ENCODE measurements at places on chromosomes 6 and 20. TPM values are rescaled to one million over a fixed set of nuclear protein-coding genes. Genes with fewer than 3 reads are reported as not detected.

The GATA5 gene
- not detected for total RNA-seq

The THBS2 gene
- total RNA-seq = 2.0 TPM

- no peak for DNase-seq
Measured at GRCh38 chr20:34891166-34892062, 15.0 kb downstream of the ACSS2 start.

DNA sequence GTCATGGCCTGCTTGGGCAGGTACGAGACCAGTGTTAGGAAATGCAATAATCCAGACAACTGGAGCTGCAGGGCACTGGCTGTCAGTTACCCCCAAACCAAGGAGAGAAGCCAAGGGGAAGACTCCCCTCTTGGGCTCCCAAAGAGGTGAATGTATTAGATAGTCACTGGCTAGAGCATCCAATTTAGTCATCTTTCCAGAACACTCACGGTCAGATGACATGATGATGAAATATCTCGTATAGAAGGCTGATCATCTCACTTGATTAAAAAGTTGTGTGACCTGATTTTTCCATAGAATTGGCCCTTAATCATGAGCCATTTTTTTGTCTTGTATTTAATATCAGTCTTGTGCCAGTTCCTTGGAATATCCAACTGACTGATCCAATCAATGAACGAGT, 40.7 kb downstream of the SLC22A3 start:
- DNase-seq = no peak

DNA sequence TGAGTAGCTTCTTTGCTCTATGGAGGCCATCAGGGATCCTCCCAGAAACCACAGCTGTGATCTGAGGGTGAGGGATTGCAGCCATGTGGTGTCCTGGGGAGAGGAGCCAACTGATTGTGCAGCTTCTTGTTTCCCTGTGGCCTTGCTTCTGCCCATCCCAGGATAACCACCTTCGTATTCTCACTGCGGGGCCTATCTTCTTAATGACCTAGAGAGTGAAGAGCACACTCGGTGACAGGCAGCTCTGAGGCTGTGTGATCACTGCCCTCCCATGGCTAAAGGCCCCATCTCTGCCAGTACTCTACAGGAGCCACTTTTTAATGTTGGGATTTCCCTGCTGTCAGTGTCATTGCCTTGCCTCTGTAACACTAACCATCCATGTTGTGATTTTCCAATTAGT, 5.3 kb upstream of the RAET1L start:
- no peak for DNase-seq

DNA sequence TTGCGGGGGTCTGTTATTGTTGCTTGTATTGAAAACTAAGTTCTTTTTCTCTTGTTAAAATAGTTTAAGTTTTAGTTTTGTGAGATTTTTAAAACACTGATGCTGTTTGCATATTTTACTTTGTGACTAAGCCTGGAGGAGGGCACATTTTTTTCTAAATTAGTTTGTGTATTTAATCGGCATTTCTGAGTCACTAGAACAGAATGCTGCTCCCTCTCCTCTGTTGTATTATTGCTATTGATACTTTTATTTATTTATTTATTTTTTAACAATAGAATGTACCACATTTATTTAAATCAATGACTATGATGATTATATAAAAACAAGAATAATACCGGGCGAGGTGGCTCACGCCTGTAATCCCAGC, 5.1 kb upstream of the FAM50B start:
- peak; percentile 29 for DNase-seq

The CCN2 gene
- total RNA-seq = 773 TPM

The TRIM31 gene
- total RNA-seq = not detected

The BPIFB1 gene
- not detected for total RNA-seq

- no peak for DNase-seq
Measured at GRCh38 chr20:22928679-22929078, 106.4 kb upstream of the SSTR4 start.

- peak; percentile 89 for DNase-seq
Measured at GRCh38 chr6:35583893-35584688, 71.4 kb upstream of the TULP1 start.

The ANKRD66 gene
- total RNA-seq = not detected

DNA sequence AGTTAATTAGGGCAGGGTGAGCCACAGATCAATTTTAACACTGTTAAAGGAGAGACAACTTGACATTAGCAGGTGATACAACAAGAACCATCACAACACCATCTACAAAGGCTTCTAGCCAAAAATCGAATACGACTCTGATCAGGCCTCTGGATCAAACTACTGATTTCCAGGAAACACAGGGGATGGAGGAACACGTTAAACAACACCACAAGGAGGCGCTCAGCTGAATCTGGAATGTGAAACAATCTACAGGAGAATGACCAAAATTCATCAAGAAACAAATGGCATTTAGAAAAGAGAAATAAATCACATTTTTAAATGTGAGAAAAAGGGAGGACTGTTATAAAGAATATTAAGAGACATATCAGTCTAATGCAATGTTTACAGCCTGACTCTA, 13.5 kb upstream of the MAFB start:
- DNase-seq = peak; percentile 23

DNA sequence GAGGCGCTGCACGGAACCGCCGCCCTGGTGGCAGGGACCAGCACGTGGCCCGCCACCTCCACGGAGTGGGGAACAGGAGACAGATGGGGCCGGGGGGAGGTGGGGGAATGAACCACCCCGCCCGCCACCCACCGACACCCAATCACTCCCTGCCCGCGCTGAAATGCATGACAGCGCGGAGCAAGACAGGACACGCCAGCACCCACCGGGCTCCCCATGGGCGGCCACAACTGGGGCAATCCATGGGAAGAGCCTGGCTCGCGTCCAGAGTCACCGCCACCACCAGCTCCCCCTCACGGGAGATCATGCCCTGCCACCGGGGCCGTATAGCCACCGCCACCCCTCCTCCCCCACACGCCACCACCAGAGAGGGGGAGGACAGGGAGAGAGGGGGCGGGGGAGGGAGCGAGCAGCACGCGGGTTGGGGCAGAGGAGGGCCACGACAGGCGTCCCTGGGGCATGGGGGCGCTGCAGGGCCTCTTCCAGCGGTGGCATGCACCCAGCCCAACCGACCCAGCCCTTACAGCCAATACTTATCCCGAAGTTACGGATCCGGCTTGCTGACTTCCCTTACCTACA, 744.3 kb upstream of the DEFB115 start:
- DNase-seq = no peak

The TMC2 gene
- total RNA-seq = not detected

The NFATC2 gene
- 4.8 TPM for total RNA-seq

The NT5E gene
- 96.7 TPM for total RNA-seq

The OGFR gene
- total RNA-seq = 48.8 TPM

The SIRPB2 gene
- 1.3 TPM for total RNA-seq

GRCh38 chr6:170117111-170117972, 173.5 kb downstream of the DLL1 start:
- no peak for DNase-seq

The OTOR gene
- not detected for total RNA-seq

DNA sequence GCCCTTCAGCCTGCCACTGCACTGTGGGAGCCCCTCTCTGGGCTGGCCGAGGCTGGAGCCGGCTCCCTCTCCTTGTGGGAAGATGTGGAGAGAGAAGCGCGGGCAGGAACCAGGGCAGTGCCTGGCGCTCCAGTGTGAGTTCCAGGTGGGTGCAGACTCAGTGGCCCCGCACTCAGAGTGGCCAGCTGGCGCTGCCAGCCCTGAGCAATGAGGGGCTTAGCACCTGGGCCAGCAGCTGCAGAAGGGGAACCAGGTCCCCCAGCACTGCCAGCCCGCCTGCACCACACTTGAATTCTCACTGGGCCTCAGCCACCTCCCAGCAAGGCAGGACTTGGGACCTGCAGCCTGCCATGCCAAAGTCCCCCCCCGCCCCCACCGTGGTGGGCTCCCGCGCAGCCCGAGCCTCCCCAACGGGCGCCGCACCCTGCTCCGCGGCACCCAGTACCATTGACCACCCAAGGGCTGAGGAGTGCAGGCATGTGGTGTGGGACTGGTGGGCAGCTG, 205.9 kb downstream of the CLVS2 start:
- no peak for DNase-seq

DNA sequence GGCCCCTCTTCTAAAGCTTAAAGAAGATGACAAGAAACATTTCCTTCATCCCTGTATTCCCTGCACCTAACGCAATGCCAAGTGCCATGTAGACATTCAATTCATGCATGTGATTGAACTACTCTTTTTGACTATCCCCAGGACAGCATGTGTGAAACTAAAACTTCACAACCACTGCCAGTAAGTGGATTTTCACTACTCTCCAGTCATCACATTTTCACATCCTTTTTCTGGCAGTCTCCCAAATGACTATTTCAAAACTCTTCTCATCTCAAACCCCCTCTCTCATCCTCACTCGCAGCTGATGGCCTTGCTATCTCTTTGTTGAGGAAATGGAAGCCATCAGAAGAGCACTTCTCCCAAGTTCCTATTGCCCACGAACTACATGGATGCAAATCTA, 122.6 kb downstream of the OPRM1 start:
- DNase-seq = no peak

DNA sequence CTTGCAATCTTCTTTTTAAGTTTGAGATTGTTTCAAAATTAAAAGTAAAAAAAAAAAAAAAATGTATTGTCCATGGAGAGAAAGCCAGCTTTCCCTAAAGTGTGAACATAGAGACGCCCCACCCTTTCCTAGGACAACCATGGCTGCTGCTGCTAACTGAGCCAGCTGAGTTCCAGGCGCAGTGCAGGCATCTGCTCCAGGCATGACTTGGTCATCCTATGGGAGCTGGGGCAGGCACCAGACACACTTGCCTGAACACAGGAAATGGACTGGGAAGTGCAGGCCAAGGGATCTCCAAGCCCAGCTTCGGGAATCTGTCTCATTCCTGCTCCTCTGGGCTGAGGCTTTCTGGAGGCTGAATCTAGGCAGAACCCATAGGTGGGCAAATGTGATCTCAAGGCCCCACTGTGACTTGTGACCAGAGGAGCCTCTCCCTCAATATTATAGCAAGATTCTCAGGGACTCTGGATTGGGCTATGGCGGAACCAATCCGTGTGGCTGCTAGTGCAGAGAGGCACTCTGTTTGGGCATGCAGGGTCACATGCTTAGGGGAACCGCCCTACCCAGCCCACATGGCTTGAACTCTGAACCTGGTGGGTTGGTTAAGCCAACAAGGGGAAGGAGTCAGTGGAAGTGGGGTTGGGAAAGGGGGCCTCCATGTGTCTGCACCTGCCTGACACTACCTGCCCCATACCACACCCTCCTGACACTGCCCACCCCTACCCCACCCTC, 138.2 kb upstream of the CST7 start:
- no peak for DNase-seq
